Foreskin keratinocyte (primary cell): ENCODE measurements at places on chromosomes 3 and 15.

GRCh38 chr3:180223268-180223667 lies 186.5 kb upstream of the PEX5L start:
- DNase-seq = no peak

DNA sequence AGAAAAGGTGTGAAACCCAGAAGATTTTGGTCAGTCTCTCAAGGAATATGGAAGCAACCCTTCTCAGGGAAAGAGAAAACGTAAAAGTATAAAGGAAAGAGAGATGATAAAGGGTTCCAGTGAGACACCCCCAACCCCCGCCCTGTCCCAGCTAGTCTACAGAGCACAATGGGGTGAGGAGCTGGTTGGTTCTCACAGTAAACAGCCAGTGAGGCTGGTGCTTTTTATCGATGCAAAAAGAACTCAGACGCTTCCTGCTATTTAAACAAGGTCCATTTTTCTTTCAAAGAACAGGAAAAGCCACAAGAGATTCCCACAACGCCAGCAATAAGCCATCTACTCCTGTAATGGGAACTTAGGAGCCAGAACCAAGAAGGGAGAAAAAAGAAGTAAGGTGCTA lies 65.9 kb downstream of the CHAC1 start:
- DNase-seq = no peak

DNA sequence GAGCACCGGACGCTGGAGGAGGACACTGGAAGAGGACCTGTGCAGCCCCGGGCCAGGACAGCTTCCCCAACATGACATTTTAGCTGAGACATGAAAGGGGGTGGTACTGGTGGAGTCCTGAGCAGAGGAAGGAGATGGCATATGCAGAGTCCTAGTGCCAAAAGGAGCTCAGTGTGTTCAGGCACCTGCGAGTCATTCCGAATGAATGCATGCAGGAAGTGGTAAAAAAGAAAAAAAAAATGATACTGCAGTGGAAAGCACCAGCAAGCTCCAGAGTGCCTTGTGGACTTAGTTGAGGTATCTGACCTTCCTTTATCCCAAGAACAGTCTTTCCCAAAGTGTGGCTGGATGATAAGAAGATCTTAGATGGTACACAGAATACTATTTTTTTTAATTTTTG lies 6.6 kb upstream of the ZNF148 start:
- no peak for DNase-seq

DNA sequence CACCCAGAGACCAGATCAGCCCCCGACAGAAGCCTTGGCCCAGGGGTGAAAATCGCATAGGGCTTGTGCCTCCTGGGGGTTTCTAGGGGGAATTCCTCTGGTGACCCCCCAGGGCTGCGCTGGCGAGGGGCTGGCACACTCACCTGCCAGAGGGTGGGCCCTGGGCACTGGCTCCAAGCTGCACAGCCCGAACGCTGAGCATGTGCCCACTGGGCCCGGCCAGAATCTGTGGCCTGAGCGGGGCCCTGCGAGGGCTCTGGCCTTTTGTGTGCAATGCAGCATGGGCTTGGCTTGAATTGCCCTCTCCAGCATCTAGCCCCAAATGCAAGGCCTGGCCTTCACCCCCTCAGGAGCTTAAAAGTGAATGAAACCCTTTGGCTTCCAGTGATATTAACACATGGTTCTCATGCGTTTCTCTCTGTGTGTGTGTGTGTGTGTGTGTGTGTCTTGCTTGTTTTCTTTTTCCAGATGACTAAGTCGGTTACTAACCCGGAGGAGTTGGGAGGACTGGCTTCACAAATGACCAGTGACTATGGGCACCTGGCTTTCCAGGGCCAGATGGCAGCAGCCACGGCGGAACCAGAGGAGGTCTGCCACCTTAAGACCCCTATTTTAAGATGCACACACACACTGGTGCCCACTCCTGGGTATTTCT lies 259.1 kb upstream of the TPM1 start:
- no peak for DNase-seq

DNA sequence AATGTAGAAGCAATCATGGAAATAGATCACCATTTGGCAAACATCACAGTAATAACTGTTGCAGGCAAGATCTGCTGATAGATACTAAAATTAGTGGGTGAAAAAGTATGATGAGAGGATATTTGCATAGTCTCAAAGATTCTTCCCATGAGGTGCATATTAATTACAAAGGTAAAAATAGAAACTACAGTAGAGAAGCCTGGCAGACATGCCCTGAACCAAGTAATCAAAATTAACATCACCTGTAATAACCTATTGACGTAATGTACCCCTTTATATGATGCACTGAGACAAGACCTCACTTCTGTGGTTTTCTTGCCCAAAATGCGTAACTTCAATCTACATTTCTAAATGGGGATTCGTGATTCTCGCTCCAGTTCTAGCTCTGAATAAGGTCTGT lies 14.4 kb downstream of the POMGNT2 start:
- no peak for DNase-seq

DNA sequence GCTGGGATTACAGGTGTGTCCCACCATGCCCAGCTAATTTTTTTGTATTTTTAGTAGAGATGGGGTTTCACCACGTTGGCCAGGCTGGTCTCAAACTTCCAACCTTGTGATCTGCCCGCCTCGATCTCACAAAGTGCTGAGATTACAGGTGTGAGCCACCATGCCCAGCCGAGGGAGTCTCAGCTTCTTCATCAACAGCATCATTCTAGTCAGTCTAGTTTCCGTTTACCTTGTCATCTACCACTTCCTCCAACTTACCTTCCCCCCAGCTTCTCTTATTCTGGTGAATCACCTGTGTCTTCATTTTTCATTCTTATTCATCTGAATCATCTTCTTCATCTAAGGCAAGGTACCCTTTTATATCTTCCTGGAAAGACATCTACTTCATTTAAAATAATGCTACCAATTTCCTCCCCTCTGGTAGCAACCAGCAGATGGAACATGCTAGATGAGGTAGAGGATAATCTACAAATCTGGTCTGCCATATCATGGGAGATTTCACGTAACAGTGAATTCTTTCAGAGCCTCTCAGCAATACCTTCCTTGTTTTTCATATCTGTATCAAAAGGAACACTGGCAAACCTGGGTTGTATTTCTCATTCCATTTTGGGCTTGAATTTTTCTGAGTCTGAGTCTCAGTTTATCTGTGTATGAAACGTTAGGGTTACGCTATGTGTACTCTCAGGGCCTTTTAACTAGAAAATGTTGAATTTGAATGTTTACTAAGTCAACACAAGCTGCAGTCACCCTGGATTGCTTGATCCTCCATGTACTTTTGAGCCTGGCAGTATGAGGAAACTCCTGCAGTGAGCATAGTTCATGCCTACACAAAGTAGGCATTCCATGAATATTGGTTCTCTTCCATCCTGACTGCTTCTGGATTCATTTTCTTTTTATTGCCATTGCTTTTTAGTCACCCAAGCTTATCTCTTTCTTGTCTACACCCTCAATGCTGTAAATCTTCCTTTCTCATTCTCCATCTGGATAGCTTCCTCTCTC lies 16.8 kb downstream of the LPP start:
- DNase-seq = peak; percentile 73

- no peak for DNase-seq
These were observed 139.1 kb downstream of the TLE3 start for GRCh38 chr15:69958496-69959084.

DNA sequence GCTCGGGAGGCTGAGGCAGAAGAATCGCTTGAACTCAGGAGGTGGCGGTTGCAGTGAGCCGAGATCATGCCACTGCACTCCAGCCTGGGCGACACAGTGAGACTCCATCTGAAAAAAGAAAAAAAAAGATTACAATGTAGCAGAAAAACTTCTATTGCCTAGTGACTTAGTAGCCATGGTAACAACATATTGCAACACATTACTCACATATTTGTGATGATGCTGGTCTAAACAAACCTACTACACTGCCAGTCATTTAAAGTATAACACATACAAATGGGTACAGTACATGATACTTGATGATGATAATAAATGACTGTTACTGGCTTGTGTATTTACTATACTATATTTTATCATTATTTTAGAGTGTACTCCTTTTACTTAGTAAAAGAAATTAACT lies 125.6 kb downstream of the PLOD2 start:
- DNase-seq = no peak

DNA sequence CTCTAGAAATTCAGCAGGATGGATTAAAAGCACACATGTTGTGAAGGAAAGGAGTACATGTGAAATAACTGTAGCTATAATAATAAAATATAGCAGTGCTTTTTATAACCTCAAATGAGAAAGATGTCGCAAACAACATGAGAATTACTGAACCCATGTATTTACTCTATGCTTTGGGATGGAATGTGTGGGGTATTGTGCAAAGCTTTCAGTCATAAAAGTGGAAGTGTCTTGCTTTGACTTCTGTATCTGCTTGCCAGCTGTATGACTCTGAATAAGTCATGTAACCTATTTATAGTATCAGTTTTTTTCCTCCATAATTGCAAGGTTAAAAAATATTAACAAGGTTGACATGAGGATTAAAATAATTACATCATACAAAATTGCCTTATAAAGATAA lies 519.3 kb upstream of the CADM2 start:
- peak; percentile 15 for DNase-seq

DNA sequence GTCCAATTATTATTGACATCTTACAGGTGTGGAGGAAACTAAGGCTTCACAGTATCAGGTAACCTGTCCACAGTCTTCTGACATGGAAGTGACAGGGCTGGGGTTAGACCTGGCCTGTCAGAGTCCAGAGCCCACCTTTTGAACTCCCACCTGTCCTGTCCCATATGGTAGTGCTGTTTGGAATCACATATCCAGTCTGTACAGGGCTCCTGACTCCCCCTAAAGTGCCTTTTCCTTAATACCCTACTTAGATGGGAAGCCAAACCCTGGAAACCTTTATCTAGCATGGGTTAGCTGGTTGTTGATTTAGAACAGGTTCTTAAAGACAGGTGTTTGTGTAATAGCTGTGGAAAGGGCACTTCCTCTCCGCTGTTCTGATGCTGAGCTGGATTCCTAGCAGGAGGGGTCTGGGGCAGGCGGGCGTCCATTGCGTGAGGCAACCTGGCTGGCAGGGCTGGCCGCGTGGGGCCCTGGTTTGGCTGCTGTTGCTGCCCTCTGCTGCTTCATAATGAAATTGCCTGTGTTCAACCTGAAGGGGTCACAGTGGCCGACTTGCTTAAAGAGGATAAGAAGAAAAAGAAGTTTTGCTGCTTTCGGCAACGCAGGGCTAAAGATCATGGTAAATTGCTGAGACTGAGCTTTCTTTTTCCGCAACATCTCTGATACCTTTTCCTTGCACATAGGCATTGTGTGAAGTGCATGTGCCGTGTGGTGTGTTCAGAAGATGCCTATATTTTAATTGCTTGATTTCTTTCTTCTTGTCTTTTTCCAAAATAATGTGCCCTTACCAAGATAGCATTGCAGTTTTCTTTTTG lies 136.2 kb downstream of the CHDH start:
- no peak for DNase-seq

DNA sequence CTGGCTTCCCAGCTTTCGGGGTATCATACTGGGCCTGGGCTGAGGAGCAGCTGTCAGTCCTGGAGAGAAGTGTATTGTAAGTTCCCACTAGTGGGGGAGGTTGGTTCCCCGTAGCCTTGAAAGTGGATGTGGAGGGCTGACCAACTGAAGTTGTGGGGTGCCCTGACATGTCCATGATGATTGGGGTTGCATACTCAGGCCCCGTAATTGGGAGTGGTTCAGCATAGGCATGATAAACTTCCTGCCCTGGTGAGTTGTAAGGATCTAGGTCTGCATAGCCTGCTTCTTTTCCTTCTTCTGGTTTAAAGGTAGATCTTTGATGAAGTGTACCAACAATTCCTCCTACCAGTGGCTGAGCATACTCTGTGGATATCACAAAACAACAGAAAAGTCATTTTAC lies 36.3 kb downstream of the ST3GAL6 start:
- no peak for DNase-seq

DNA sequence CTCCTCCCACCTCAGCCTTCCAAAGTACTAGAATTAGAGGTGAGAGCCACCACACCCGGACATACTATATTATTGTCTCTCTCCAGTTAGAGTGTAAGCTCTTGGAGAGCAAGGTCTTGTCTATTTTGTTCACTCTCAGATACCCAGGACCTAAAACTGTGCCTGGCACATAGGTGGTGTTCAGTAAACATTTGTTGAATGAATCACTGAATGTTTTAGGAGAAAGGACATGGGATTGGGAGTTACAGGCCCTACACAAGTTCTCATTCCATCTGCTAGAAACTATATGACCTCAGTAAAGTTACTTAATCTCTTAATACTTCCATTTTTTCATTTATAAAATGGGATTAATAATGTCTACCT lies 1.5 kb upstream of the ATR start:
- no peak for DNase-seq

DNA sequence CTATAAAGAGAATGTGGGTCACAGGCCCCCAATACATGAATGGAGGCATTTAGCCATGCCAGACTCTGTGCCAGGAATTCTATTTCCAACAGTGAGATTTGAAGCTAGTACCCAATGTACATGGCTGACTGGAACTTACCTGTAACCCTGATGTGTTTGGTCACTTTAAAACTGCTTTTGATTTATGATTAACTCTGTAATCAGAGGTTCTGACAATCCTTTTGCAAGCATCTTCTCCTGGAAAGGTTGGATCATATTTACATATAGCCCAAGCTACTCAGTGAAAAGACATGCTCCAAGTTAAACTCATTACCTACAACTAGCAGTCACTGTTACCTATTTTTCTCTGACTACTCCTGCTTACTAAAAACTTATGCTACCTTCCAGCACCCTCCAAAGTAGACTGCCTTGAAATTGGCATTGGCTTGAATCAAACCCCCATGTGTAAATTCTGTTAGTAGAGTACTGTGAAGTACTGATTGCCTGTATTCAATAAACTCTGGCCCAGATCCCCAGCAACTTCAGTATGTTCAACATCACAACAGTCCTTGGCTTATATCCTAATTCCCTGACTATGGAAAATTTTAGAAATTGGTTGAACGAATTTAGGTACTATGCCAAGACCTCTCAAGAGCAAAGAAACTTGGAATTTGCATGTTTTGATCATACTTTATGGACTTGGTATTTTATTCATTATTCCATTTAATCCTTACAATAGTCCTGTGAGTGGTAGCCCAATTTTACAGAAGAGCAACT lies 665.6 kb upstream of the NECTIN3 start:
- no peak for DNase-seq

DNA sequence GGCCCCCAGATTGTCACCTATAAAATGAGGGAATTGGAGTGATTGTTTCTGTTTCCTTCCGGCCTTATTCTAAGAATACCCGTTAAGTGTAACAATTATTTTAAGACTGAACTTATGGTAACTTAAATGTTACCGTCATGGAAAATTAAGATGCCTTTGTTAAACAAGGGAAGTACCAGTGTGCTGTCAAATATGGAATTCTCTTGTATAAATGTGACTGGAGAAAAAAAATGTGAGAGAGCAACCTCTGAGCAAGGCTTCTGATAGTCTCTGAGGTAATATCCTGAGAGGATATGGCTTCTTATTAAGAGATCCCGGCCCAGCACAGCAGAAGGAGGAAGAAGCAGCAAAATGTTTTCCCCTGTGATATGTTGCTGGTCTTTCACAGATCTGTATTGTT lies 480.7 kb upstream of the ADAMTS9 start:
- no peak for DNase-seq
